Temporal lobe (tissue), 4 donors: ENCODE measurements at places on chromosomes 5 and 9. TPM values are rescaled to one million over a fixed set of nuclear protein-coding genes. Genes with fewer than 3 reads are reported as not detected.

The NRARP gene
- total RNA-seq, result 2.7 TPM

The SV2C gene
- total RNA-seq, result 1.5 TPM

The PDLIM4 gene
- 6.9 TPM for total RNA-seq

The IL9 gene
- not detected for total RNA-seq

The PCDHB13 gene
- total RNA-seq, result 10.6 TPM

The IL3 gene
- not detected for total RNA-seq

The FOXD4L6 gene
- total RNA-seq, result not detected

The TTC23L gene
- total RNA-seq, result 3.4 TPM

The ZDHHC12 gene
- total RNA-seq, result 1.7 TPM
